Airway epithelial cell (primary cell): ENCODE measurements at places on chromosomes 11 and 22. TPM values are rescaled to one million over a fixed set of nuclear protein-coding genes. Genes with fewer than 3 reads are reported as not detected.

The MUC2 gene
- total RNA-seq = not detected in 2 replicates

The GRIK4 gene
- not detected in 2 replicates for total RNA-seq

The WBP2NL gene
- under 0.01 TPM in 1 of 2 replicates, not detected in the other for total RNA-seq

The ARHGAP20 gene
- not detected in 2 replicates for total RNA-seq

The CYP2D6 gene
- 0.28 TPM in 1 of 2 replicates, not detected in the other for total RNA-seq

The CCDC116 gene
- total RNA-seq = not detected in 2 replicates

The CDC42EP1 gene
- 42.9 and 48.9 TPM in 2 replicates for total RNA-seq

The RPS19BP1 gene
- total RNA-seq = 147 and 151 TPM in 2 replicates

The CASP4 gene
- 77.1 and 88.7 TPM in 2 replicates for total RNA-seq

The MPST gene
- 180 and 211 TPM in 2 replicates for total RNA-seq

The MS4A7 gene
- total RNA-seq = not detected in 2 replicates

The CD3E gene
- not detected in 2 replicates for total RNA-seq

The PDE2A gene
- total RNA-seq = 0.71 TPM in 1 of 2 replicates, not detected in the other

The LRRN4CL gene
- 0.09 and 0.28 TPM in 2 replicates for total RNA-seq

The GLYATL1 gene
- not detected in 2 replicates for total RNA-seq

The SPA17 gene
- 16.2 and 19.5 TPM in 2 replicates for total RNA-seq

The VSIG2 gene
- total RNA-seq = 0.63 and 2.2 TPM in 2 replicates

The DGAT2 gene
- total RNA-seq = 14.7 and 19.0 TPM in 2 replicates

The PPFIA1 gene
- total RNA-seq = 25.3 and 27.2 TPM in 2 replicates

The LTO1 gene
- 11.4 and 16.4 TPM in 2 replicates for total RNA-seq

The CRYBB3 gene
- 0.56 TPM in 1 of 2 replicates, not detected in the other for total RNA-seq
